Thoracic aorta (tissue), 2 donors: ENCODE measurements at places on chromosomes 13 and 19.

- DNase-seq: no peak
- H3K4me3 ChIP-seq: no peak overlapping the region
- no peak overlapping the region for H3K27ac ChIP-seq
- H3K4me1 ChIP-seq: no peaks in the 10 kb centered on the region
- no peaks in the 10 kb centered on the region for H3K27me3 ChIP-seq
Observed at GRCh38 chr19:33259539-33259938, 33.9 kb upstream of the SLC7A10 start.

DNA sequence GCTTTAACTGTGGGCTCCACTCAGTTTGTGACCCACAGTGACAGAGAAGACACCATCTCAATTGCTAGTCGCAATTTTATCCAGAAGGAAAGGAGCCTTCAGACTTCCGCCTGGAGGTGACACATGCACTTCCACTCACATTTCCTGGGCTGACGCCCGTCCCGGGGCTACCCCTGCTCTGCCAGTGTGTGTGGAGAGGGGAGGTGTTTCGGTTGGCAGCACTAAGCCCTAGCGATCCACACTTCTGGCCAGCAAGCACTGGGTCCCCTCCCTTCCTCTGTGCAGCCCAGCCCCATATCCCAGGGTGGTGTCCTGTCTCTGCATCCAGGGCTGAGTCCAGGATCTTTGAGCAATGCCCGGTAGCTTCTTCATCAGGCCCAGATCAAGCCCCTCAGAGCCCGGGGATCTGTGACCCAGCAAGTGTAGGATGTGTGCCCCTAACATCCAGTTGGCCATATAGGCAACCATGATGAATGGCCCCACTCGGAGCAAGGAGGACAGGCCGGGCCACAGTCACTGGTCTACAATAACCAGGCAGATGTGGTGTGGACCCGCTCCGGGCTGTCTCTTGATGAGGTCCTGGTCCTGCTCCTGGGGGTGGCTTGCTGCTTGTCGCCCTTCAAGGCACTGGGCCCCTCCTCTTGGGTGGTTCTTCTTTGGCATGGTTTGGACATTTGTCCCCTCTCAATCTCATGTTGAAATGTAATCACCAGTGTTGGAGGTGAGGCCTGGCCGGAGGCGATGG, 141.9 kb upstream of the SPACA7 start:
- H3K4me1 ChIP-seq: no peaks in the 10 kb centered on the region
- no peaks in the 10 kb centered on the region for H3K36me3 ChIP-seq
- no peak overlapping the region for H3K4me3 ChIP-seq
- H3K27me3 ChIP-seq: no peaks in the 10 kb centered on the region
- no peak for DNase-seq
- H3K27ac ChIP-seq: no peak overlapping the region

DNA sequence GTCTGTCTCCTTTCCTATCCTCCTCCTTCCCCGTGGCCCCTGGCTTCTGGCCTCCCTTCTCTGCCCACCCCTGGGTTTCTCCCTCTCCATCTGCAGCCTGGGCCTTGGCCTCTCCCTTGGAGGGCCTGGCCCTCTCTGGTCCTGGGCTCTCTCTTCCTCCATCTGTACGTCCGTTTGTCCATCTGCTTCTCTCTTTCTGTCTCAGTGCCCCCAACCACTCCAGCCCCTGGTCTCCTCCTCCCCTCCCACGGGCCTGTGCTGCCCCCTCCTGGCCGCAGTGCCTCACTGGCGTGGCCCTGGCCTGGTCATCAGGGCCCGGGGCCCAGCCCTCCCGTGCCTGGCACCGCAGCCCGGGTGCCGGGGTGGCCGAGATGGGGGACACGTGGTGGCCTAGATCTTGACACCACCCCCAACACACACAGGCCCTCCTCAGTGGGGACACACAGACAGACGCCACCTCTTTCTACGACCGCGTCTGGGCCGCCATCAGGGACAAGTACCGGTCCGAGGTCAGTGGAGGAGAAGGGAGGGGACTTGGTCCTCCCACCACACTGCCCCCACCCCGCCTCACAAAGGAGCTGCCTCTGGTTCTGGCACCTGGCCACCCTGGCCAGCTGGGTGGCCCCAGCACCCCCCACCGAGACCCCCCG, 11.3 kb downstream of the PRKCSH start:
- no peaks in the 10 kb centered on the region for H3K27me3 ChIP-seq
- H3K4me1 ChIP-seq: no peaks in the 10 kb centered on the region
- H3K36me3 ChIP-seq: peaks cover 49% of the 10 kb centered on the region

DNA sequence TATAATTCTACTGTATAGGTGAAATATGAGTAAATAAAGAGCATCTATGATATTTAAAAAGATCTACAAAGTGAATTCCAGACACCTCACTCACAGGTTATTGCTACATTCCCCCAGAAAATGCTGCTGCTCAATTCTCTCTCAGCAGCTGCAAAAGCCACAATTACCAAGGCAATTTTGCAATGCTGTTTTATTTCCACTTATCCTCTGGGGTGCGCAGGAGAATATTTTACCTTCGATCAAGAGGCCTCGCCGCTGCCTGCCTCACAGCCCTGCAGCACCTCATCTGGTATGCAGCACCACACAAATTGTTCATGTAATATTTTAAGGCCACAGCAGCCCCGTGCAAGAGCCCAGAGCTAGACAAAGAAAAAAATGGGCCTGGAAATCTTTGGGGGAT, 333.2 kb downstream of the DNAJC15 start:
- no peaks in the 10 kb centered on the region for H3K36me3 ChIP-seq
- H3K27me3 ChIP-seq: no peaks in the 10 kb centered on the region
- DNase-seq: no peak
- H3K27ac ChIP-seq: no peak overlapping the region
- H3K4me1 ChIP-seq: peaks cover 27% of the 10 kb centered on the region

DNA sequence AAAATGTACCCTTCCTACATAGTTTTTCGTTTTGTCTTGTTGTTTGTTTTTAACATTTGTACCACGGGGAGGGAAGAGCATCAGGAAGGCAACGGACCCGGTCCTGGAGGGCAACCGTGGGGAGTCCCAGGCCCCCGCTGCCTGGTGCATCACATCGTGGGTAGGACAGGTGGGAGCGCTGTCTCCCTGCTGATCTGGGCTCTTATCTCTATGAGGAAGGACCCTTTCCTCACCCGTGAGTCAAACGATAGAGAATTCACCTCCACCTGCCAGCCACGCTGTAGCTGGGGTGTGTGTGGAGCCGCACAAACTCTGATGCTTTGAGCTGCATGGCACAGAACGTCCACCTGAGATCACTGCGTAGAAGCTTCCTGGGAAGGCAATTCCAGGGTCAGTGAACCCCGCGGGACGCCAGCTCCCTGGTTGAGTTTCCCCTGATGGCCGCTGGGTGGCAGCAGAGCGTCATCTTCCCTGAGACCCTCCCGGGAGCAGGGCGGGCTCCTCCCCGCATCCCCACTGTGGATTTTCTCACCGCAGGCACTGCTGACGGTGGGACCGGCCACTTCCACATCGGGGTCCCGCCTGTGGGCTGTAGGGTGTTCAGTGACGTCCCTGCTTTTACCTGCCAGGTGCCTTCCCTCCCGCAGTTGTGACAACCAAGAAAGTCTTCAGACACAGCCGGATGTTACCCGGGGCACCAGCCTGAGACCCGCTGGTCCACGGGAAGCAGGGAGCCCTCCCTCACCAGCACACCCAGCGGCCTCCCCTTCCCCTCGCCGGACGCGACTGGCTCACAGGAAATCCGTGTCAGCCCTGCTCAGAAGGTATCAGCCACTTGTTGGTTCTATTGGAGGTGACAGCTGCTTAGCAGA, 54.7 kb downstream of the ZNF787 start:
- H3K36me3 ChIP-seq: no peaks in the 10 kb centered on the region
- no peak overlapping the region for H3K27ac ChIP-seq
- peak overlapping the region; percentile 50 for H3K4me3 ChIP-seq

GRCh38 chr19:49165111-49165750, 7.6 kb downstream of the TRPM4 start:
- peaks cover 15% of the 10 kb centered on the region for H3K4me1 ChIP-seq
- H3K4me3 ChIP-seq: peak overlapping the region; percentile 60
- peaks cover 7% of the 10 kb centered on the region for H3K36me3 ChIP-seq
- peak overlapping the region; percentile 91 for H3K27ac ChIP-seq
- DNase-seq: no peak

DNA sequence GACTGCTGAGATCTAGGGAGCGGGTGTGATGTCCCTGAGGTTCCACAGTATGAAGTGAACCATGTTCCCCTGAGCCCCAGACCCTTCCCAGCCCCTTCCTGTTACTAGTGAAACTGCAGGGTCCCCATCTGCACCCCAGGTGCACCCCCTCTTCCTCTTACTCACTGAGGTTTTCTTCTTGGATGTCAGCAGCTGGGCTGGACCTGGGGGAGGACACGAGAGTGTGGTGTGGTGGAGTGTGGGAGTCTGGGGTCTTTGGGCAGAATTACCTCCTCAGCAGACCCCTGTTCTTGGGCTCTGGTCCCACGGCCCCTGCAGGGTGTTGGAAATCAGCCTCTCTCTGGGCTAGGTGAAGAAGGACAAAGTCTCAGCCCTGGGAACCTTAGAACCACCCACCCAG, 3.3 kb upstream of the LILRA6 start:
- no peaks in the 10 kb centered on the region for H3K27me3 ChIP-seq
- H3K36me3 ChIP-seq: no peaks in the 10 kb centered on the region
- no peak overlapping the region for H3K27ac ChIP-seq
- no peaks in the 10 kb centered on the region for H3K4me1 ChIP-seq
- no peak for DNase-seq
- no peak overlapping the region for H3K4me3 ChIP-seq

- no peak overlapping the region for H3K4me3 ChIP-seq
- H3K36me3 ChIP-seq: no peaks in the 10 kb centered on the region
- H3K4me1 ChIP-seq: peaks cover 6% of the 10 kb centered on the region
- H3K27me3 ChIP-seq: no peaks in the 10 kb centered on the region
- no peak for DNase-seq
Observed at GRCh38 chr13:42377640-42378382, 105.9 kb downstream of the AKAP11 start.

DNA sequence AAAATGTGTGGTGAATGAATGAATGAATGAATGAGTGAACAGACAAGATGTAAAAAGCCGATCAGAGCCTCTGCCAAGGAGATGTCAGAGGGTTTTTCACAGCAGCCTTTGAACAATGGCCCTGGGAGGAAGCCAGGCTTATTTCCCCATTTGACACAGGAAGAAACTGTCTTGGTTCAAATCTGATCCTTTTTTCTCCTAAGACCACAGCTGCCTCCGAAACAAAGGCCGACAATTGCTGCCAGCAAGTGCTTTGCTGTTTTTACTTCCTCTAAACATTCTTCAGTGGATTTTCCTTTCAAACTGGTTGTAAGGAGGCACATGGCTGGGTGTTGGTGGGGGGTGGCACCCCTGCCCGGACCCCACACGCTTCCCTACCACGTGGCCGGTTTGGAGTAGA, 44.2 kb upstream of the HOMER3 start:
- H3K4me3 ChIP-seq: no peak overlapping the region
- H3K27ac ChIP-seq: no peak overlapping the region
- no peaks in the 10 kb centered on the region for H3K4me1 ChIP-seq
- H3K36me3 ChIP-seq: no peaks in the 10 kb centered on the region
- no peaks in the 10 kb centered on the region for H3K27me3 ChIP-seq

- H3K27me3 ChIP-seq: no peaks in the 10 kb centered on the region
- no peaks in the 10 kb centered on the region for H3K4me1 ChIP-seq
- no peak for DNase-seq
- no peak overlapping the region for H3K27ac ChIP-seq
Observed at GRCh38 chr19:23403581-23404324, 8.5 kb upstream of the ZNF91 start.

- no peaks in the 10 kb centered on the region for H3K27me3 ChIP-seq
- no peak for DNase-seq
- no peak overlapping the region for H3K4me3 ChIP-seq
- H3K36me3 ChIP-seq: no peaks in the 10 kb centered on the region
- no peak overlapping the region for H3K27ac ChIP-seq
Observed at GRCh38 chr19:51242881-51243630, 7.8 kb upstream of the SIGLECL1 start.

- no peaks in the 10 kb centered on the region for H3K27me3 ChIP-seq
- H3K4me1 ChIP-seq: no peaks in the 10 kb centered on the region
Observed at GRCh38 chr13:39054112-39054511, 15.9 kb downstream of the NHLRC3 start.

DNA sequence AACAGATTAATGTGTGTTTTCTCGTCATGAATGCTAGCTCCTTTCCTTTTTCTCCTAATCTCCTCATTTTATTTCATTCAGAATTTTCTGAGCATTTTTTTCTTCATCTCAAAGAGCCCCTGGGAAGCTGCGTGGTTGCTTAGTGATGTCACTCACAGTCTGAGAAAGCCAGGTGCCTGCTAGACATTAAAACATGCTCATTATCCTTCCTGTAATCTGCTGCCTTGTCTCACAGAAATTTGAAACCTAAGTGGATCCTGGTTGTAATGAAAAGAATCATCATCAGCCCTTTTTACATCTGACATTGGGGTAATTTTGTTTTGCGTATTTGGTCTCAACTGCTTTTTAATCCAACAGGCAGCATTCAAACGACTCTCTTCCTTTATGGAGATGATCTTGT, 108.2 kb upstream of the RNF113B start:
- H3K4me3 ChIP-seq: no peak overlapping the region
- DNase-seq: no peak
- H3K4me1 ChIP-seq: no peaks in the 10 kb centered on the region
- no peak overlapping the region for H3K27ac ChIP-seq
- no peaks in the 10 kb centered on the region for H3K27me3 ChIP-seq

GRCh38 chr13:29754473-29754806, 96.0 kb downstream of the UBL3 start:
- no peak overlapping the region for H3K27ac ChIP-seq
- H3K27me3 ChIP-seq: no peaks in the 10 kb centered on the region
- DNase-seq: no peak
- no peak overlapping the region for H3K4me3 ChIP-seq

- DNase-seq: no peak
- H3K36me3 ChIP-seq: peaks cover 11% of the 10 kb centered on the region
- no peak overlapping the region for H3K27ac ChIP-seq
- peaks cover 12% of the 10 kb centered on the region for H3K4me1 ChIP-seq
- no peak overlapping the region for H3K4me3 ChIP-seq
- no peaks in the 10 kb centered on the region for H3K27me3 ChIP-seq
Observed at GRCh38 chr19:11247934-11248333, 8.5 kb downstream of the ANGPTL8 start.

DNA sequence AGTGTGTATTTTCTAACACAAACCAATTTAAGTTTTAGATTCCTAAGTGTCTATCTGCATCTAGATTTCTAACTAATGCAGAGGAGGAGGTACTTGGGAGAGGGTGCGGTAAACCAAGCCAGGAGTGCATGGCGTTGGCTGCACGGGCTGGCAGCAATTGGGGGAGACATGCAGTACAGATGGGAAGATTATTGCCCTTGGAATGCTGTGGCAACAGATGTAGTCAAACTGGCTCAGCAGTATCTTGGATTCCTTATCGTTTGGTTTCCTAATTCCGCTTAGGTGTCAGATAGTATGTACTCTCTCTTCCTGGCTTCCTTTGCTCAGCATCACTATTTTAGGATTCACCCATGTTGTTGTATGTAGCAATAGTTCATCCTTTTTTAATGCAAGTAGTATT, 29.4 kb upstream of the STK24 start:
- no peak overlapping the region for H3K4me3 ChIP-seq
- H3K36me3 ChIP-seq: no peaks in the 10 kb centered on the region
- H3K27ac ChIP-seq: no peak overlapping the region
- H3K27me3 ChIP-seq: no peaks in the 10 kb centered on the region
- DNase-seq: no peak

- H3K36me3 ChIP-seq: peaks cover 33% of the 10 kb centered on the region
- H3K27me3 ChIP-seq: no peaks in the 10 kb centered on the region
- no peak overlapping the region for H3K4me3 ChIP-seq
- no peaks in the 10 kb centered on the region for H3K4me1 ChIP-seq
- no peak for DNase-seq
Observed at GRCh38 chr19:16404396-16404795, 67.4 kb downstream of the EPS15L1 start.
